NCI-H524 treated with DMSO at 0.1 percent for 48 hours (cell line): ENCODE measurements at places on chromosomes 1 and 21.
A peak's percentile ranks its signal among the peaks of the same experiment; 100 is the strongest.

- no peak for DNase-seq
Observed at GRCh38 chr1:198888379-198888943, 249.6 kb downstream of the PTPRC start.

GRCh38 chr1:19646377-19647319 lies 2.5 kb downstream of the NBL1 start:
- DNase-seq = no peak

- no peak for DNase-seq
Observed at GRCh38 chr1:160956966-160957365, 2.4 kb upstream of the ITLN2 start.

DNA sequence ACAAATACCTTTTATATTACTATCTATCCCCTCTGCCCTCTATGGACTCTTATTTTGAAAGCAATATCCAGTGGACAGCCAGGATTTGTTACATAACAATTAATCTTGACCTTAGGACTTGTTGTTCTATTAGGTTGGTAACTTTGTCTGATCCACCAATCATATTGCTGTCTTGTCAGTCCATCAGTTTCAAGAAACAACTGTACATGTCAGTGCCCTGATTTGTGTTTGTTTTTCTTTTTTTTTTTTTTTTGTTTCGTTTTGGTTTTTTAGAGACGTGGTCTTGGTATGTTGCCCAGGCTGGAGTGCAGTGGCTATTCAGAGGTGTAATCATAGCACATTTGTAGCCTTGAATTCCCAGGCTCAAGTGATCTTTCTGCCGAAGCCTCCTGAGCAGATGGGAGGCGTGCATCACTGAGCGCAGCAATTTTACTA lies 1.5 kb upstream of the SCP2 start:
- DNase-seq = no peak

GRCh38 chr1:50106095-50106761 lies 2.5 kb upstream of the ELAVL4 start:
- no peak for DNase-seq

GRCh38 chr1:234582186-234582585 lies 27.8 kb downstream of the IRF2BP2 start:
- no peak for DNase-seq

- DNase-seq = peak; percentile 8
Observed at GRCh38 chr1:177948336-177948972, 21.4 kb downstream of the SEC16B start.

- no peak for DNase-seq
Observed at GRCh38 chr1:55836086-55836485, 620.9 kb upstream of the USP24 start.

DNA sequence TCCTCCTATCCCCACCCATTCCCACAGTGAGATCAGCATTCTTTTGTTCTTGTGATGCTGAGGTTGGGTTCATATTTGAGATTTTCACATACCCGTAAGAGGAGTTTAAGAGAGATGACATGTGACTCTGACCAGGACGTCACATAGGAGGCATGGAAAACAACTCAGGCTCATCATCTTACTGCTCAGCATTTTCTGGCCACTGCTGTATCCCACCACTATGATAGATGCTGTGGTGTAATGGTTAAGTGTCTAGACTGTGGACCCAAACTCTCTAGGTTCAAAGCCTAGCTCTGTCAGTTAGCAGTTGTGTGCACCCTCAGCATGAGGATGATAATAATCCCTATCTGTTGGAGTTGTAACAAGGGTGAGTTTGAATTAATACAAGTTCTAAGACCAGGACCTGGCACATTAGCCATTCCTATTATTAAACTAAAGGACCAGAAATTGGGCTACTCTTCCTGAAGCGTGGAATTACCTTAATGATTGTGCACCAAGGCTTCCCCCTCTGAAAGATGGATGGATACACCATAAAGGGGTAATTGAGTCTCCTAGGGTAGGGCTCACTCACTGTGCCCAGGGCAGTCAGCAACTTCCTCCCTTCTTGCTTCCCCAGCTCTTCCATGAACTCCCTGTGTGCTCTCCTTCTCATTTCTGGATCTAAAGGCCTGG lies 40.9 kb downstream of the LGR6 start:
- DNase-seq = no peak

GRCh38 chr1:20538760-20539551 lies 13.4 kb upstream of the FAM43B start:
- DNase-seq = no peak

DNA sequence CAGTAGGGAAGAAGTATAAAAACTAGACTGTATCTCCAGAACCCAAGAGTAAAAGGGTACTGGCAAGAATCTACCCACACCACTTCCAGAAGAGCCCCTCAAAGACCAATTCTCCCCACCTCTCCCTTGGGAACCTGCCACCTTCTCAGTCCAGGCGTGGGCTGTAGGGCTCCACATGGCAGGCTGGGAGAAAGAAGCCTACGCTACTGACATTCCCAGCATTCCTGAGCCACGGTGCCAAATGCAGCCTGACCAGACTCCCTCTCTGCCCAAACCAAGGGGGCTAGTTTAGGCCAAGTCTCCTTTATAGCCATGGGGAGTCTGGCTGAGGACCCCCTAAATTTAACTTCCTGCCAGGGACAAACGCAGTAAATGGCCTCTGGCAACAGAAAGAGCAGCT lies 2.0 kb downstream of the UBE2Q1 start:
- no peak for DNase-seq

- no peak for DNase-seq
Observed at GRCh38 chr1:44296086-44296485, 59.0 kb downstream of the ERI3 start.

GRCh38 chr1:164999146-164999545 lies 357.4 kb downstream of the LMX1A start:
- no peak for DNase-seq

GRCh38 chr1:215581896-215582295 lies 14.8 kb downstream of the KCTD3 start:
- no peak for DNase-seq

DNA sequence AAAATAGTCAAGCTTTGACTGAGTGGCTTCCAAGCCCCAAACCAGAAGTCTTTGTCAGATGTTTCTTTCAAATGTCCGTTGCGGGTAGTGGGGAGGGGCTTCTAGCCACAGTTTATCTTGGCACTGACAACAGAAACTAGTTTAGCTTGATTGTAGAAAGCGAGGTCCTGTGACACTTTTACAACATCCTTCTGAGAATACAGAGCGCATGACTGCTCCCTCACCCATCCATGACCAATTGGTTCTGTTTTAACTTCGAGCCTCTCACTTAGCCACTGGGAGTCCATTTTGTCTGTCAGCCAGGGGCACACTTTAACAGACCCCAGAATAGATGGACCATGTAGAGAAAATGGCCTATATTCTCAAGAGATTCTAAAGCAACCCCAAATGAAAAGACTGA lies 199.2 kb upstream of the ST6GALNAC5 start:
- no peak for DNase-seq

- DNase-seq = no peak
Observed at GRCh38 chr1:26541431-26541815, 11.9 kb downstream of the RPS6KA1 start.

DNA sequence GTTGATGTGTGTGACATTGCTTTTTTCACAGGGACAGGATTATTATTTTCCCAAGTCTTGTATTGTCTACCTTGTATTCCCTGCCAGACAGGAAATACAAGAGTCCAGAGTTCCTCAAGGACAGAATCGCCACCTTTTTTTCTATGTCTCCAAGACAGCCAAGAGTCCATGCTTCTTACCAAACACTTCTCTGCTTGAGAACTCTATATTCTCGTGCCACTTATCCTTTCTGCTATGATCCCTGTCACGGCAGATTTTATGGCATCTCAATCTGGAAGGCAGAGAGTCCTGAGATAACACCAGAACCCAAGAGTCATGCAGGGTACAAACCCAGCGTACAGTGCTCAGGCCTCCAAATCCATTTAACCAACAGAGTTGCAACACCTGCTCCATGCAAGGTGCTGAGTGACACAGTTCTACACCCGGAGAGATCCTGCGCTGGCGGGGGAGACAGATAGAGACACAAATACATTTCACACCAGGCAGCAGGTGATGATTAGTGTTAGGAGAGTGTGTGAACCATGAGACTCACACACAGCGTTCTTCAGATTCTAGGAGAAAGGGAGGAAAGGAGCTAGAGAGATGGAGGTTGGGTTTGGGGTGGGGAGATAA lies 107.6 kb downstream of the NAV1 start:
- DNase-seq = no peak

GRCh38 chr1:76260279-76260678 lies 185.7 kb downstream of the ST6GALNAC3 start:
- no peak for DNase-seq

- no peak for DNase-seq
Observed at GRCh38 chr21:31117128-31117916, 79.0 kb upstream of the KRTAP19-8 start.

- DNase-seq = no peak
Observed at GRCh38 chr1:94596260-94596659, 54.7 kb upstream of the F3 start.

DNA sequence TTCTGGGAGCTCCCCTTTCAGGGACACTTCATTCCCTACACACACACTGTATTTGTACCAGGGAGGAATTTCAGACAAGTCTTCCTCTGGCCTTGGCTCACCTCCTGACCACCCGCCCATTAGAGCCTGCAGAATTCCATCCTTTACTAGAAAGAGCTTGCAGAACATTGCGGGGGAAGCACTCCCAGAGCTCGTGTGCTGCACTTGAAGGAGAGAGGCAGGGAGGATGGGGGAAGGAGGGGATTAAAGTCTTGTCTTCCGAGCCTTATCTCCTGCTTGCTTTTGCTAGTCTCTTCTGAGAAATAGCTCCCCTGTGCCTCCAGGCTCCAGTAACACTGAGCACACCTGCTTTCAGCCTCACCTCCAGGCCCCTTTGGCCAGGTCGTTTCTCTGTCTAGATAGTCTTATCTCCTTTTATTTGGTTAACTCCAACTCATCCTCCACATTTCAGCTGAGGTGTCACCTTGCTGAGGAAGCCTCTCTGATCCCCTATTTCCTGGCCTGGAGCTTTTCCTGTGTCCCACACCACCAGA lies 62.0 kb downstream of the PCNX2 start:
- DNase-seq = no peak

DNA sequence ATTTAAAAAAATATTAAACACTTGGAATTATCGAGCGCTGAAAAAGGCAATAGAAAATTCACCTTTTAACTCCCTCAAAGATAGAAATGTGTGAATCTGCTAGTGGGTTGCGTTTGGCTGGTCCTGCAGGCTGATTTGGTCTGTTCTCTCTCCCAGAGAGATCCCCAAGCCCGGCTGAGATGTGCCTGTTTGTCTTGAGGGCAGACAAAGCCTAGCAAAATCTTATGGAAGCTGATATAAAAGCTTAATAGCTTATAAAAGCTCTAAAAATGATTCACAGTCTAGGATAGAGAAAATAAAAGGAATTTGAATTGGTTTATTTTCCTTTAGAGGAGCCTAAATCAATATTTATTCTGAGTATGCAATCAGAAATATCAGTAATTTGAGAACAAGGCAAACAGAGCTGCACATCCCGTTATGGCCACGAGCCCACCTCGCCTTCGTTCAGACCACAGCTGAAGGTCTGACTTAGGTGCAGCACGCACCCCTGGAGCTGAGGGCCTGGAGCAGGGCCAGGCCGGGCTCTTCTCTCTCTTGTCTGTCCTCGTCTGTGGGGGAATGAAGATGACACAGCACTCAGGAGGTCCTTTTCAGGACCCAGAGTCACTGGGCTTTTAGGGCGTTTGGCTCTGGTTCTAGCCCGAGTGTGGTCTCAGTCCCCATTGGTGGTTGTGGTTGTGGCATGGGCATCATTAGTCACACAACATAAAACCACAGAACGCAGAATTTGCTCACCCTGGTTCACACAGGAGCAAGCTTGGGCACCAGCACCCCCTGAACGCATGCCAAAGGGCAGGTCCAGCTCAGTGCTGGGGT lies 18.6 kb downstream of the PDE9A start:
- DNase-seq = no peak

DNA sequence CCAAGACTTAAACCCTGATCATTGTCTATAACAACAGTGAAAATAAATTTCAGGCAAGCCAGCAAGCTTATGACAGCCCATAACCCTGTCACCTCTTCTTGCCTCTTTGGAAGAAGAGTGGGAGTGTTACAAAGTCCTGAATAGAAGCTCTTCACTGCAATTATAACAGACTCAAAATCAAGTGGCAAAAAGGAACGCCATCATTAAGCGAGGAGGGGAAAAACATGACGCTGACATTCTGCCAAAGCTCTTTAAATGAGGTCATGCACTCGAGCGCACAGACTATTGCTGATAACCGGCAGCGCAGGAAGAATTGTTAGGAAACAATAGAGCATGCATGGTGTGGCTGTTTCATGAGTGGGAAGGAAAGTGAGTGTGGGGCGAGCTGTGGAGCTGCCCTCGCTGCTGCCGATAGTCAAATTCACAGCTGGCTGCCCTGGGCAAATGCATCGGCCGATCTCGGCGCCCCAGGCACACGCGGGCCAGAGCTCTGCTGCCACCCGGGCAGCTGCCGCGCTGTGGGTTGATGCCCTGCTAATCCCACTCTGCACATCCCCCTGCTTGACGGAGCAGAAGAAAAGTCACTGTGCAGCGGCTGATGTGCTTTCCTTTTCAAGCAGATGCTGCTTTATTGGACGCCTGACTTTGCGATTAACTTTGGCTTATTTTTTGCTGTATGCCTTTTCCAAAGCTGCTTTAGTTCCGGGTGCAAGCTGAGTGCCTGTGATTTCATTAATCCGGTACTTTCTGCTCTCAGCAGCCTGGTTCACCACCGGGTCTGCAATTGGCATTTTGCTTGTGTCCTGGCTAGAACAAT lies 102.4 kb upstream of the ST6GALNAC5 start:
- peak; percentile 78 for DNase-seq

GRCh38 chr21:44297525-44298290 lies 2.1 kb upstream of the PFKL start:
- peak; percentile 42 for DNase-seq

DNA sequence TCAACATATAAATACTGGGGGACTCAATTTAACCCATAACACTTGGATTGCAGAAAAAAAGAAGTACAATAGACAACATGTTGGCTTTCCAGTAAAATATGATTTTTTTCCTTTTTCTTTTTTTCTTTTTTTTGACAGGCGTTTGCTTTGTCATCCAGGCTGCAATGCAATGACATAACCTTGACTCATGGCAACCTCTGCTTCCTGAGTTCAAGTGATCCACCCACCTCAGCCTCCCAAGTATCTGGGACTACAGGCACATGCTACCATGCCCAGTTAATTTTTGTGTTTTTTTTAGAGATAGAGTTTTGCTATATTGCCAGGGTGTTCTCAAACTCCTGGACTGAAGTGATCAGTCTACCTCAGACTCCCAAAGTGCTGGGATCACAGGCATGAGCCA lies 1512.0 kb upstream of the PRMT6 start:
- DNase-seq = no peak

GRCh38 chr1:202107801-202108731 lies 14.7 kb upstream of the GPR37L1 start:
- DNase-seq = no peak
